Stimulated activated CD8-positive, alpha-beta memory T cell treated with anti-CD3 and anti-CD28 coated beads, Interleukin-4, amount 100 ng/mL, for 4 hours (primary cell): ENCODE measurements at places on chromosomes 4 and X.

GRCh38 chr4:6964858-6965257, 55.2 kb downstream of the TBC1D14 start:
- no peak for DNase-seq

DNA sequence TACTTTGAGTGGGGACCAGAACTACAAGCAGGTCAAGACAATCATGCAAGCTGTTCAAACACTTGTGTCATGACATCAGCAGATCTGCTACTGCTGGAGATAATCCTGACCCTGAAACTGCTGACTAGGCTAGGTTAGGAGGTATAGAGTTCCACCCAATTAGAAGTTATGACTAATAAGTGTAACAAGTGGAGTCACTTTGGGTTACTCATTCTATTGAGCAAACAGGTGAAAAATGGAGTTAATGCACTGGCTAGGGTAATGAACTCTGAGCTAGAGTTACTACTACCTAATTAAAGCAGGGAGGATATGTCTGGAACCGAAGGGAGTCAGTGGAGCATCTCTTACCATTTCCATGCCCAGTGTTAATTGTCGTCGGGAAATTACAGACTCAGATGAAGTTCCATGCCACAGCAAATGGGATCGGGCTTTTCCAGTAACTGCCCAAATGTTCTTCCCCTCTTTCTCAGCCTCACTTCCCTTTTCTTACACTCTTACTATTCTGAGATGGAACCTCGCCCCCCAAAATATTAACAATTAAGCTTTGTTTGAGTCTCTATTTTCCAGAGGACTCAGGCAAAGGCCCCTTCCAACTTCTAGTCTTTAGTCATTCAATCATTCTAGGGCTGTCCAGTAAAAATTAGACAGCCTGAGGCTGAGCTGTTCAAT, 19.8 kb upstream of the MANBA start:
- DNase-seq: no peak

GRCh38 chr4:33255094-33255493, 2534.9 kb downstream of the PCDH7 start:
- no peak for DNase-seq

- DNase-seq: no peak
These were observed 31.8 kb upstream of the ARSD start for GRCh38 chrX:2960861-2961515.

DNA sequence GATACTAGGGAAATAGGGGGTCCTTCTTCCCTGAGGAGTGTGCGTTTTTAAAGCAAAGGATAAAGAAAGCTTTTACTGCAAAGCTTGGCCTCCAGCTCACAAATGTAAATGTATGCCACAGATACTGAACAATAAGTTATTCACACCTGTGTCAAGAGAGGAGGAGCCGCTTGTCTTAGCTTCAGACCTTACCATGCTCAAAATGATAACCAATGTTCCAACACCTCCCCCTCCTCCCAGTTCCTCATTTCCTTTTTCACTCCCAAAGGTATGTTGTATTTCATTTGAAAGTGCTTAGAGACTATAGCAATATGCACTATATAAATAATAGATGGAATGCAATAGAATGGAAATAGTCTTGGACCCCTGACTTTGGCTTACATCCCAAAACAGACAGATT, 47.0 kb upstream of the RAPGEF2 start:
- no peak for DNase-seq

DNA sequence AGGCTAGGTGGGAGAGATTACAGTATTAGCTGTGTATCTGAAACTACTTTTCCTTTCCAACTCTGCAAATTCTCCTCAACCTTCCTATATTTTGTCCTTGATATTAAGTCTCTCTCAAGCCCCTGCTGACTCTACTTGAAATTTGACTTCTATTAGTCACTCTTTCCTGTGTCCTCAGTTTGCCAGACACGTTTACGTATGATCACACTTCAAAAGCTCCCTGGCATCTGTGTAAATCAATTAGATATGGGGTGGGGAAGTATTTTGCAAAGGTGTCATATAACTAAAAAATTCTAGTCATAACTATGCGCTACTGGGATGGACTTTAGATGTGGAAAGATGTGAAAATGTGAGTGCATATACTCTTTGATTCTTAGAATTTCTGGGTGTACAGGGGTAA, 67.4 kb upstream of the ARHGAP24 start:
- DNase-seq: no peak

- no peak for DNase-seq
These were observed 20.6 kb upstream of the SUPT20HL2 start for GRCh38 chrX:24334461-24334860.

- no peak for DNase-seq
These were observed 35.3 kb upstream of the DCX start for GRCh38 chrX:111447298-111447697.

DNA sequence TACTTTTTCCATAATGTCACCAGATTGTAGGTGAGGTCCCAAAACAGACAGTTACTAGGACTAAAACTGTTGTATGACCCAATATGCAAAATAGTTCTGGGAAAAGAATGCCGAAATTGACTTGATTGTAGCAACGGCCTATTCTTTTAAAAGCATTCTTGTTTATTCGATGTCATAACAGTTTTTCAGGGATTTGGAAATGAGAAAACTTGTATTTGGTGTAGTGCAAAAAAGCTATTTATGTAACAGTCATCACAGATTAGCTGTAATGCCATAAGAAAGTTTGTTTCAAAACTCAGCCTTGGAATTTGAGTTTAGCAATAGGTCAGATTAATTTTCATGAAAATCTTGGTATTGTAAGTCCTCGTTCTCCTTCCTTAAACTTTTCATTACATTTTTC, 69.2 kb upstream of the DIAPH2 start:
- no peak for DNase-seq

- DNase-seq: no peak
These were observed 2.4 kb downstream of the FRAS1 start for GRCh38 chr4:78059524-78059889.

DNA sequence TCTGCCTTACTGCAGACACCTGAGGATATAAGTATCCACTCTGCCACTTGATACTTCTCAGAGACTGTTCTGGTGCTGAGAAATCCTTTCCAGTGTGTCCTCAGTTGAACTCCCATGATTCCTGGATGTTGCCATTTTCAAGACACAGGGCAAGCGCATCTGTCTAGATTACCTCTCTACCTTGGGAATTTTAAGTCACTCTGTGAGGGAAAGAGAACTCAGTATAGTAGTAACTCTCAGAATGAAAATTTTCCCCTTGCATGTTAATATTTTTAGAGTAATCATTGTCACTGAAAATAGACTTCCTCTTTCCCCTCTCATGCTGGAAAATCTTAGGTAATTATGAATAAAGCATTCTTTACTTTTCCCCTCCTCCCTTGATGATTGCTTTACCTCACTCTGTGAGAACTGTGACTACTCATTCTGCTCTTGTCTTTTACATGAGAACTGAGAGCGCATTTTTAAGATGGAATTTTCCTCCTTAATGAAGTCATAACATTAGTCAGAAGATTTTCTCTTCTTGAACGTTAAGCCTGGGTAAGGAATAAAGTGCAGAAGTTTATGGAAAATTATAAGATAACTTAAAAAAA, 45.0 kb downstream of the TET2 start:
- DNase-seq: no peak

- DNase-seq: no peak
These were observed 126.7 kb downstream of the DHRSX start for GRCh38 chrX:2374086-2374485.

- no peak for DNase-seq
These were observed 7.9 kb upstream of the SERTM2 start for GRCh38 chrX:111503485-111503993.

DNA sequence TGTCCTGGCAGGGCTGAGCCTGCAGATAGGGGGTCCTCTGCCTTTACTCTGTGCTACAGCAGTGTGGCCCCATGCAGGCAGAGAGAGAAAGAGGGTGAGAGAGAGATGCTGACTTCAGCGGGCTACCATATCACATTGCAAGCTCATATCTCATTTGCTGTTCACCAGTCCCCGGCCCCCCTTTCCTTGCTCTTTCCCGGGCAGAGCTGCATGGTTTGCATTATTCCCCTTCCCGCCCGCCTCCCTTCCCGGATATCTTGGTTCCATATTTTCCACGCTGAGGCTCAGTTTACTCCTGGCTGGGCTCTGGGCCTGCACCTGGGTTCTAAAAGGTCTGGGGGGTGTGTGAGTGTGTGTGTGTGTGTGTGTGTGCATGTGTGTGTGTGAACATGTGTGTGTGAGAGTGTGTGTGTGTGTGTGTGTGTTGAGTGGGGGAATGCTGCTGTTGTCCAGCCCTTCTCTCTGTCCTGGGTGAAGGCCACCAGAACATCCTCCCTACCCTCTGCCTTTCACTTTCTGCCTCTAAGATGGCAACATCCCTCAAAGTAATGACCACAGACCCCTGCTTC, 63.5 kb downstream of the PJA1 start:
- DNase-seq: no peak
